ENCODE measurements at places on chromosomes 1 and 21. TPM values are rescaled to one million over a fixed set of nuclear protein-coding genes. Genes with fewer than 3 reads are reported as not detected.

DNA sequence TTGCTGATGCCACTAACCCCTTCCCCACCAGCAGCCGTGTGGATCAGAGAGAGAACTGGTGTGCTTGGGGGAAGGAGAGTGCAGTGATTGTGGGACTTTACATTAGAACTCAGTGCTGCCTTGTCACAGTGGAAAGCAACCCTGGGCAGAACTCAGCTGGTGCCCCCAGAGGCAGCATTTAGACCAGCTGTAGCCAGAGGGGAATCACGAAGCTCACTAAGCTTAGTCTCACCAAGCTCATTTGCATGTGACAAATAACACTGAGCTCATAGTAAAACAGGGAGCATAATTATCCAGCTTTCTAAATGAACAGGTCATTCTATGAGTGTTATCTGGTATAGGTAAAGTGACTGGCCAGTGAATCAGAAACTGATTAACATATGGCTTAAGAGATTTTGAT is 9.8 kb upstream of the SMAP2 start:
- DNase-seq = no peak

Gene MATN1
- not detected for total RNA-seq

Gene LCK
- 0.50 TPM for total RNA-seq

DNA sequence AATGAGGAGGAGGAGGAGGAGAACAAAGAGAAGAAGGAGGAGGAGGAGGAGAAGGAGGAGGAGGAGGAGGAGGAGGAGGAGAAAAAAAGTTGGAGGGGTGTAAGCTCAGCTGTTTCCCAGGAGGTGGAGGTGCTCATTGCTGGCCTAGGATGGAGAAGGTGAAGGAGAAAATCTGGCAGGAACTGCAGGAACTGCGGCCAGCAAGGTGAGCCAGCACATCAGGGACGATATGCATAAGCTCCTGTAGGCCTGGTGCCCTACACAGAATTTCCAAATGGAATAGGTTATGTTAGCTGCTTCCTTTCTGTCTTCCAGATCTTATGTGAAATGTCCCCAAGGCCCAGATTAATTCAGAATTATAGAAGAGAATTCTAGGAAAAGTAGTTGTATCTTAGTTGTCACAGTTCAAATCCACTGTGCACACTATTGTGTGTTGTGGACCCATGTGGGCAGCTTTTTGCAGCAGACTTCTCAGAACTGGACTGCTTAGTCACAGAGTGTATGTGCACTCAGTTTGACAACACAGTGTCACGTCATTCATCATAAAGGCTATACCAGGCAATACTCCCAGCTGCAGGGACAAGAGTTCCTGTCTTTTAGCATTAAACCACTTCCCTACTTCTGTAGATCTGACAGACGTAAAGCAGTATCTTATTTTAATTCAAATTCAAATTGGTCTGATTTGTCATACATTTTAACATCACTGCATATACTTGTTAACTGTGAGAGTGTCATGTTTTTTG is 303.7 kb downstream of the HLX start:
- DNase-seq = no peak

All from left ventricle myocardium superior (tissue), 1 donor.